ENCODE measurements at places on chromosomes 11 and 22.

DNA sequence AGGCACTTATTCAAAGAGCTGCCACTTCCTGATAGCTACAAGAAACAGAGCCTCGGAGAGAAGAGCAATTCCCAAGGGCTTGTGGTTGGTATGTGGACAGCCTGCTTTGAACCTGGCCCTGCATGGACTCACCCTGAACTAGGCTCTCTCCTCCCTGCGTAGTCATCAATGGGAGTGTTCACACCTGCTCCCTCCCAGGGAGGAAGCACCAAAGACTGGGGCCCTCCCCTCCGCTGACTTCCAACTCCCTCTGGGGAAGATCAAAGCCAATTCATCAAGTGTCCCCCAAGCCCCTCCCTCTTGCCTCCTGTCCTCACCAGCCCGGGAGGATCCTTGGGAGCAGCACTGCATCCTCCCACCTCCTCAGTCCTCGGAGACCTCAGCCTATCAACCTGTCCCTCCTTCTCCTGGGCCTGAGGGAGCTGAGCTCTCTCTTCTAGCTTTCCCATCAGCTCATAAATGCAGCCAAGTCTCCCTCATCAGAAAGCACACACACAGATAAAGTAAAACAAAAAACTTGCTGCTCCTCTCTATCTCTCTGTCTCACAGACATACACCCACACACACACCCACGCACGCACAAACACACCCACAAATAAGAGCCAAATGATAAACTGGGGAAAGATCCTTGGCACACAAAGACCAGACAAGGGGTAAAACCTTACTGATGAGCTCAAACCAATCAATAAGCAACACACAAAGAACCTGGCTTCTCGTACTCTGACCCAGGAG, 3.3 kb downstream of the A4GALT start:
- no peaks in the 10 kb centered on the region for H3K36me3 ChIP-seq
- DNase-seq = no peak
- no peak overlapping the region for H3K27ac ChIP-seq
- peaks cover 17% of the 10 kb centered on the region for H3K4me1 ChIP-seq
- H3K4me3 ChIP-seq = no peak overlapping the region

- H3K36me3 ChIP-seq = peaks cover 24% of the 10 kb centered on the region
- no peak for DNase-seq
- H3K4me1 ChIP-seq = no peaks in the 10 kb centered on the region
- H3K27ac ChIP-seq = no peak overlapping the region
- H3K27me3 ChIP-seq = no peaks in the 10 kb centered on the region
Observed at GRCh38 chr22:19398206-19398605, 33.3 kb downstream of the HIRA start.

DNA sequence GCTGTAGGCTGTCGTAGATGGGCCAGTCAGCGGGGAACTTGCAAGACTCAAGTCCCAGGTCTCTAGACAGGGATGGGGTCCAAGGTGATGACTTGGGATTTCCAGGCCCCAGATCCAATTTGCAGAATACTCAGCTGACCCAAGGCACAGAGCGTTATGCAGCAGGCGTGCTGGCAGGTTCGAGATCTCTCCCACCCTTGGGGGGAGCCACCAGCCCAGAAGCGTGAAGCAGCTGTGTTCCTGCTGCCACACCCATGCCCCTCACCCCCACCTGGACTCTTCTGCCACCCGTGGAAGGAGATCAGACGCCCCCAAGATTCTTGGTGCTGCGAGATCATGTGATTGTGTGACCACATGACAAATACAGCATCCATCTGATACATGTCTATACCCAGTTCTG, 142.6 kb downstream of the BRD1 start:
- H3K27me3 ChIP-seq = peaks cover 2% of the 10 kb centered on the region
- H3K4me3 ChIP-seq = no peak overlapping the region
- DNase-seq = no peak
- no peaks in the 10 kb centered on the region for H3K36me3 ChIP-seq

DNA sequence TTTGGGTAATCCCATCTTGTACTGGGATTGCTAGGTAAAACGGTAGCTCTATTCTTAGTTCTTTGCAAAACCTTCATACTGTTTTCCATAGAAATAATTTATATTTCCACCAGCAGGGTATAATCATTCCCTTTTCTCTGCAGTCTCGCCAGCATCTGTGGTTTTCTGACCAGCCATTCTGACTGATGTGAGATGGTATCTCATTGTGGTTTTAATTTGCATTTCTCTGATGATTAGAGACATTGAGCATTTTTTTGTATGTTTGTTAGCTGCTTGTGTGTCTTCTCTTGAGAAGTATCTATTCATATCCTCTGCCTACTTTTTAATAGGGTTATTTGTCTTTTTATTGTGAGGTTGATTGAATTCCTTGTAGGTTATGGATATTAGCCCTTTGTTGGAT, 220.9 kb downstream of the PGR start:
- H3K36me3 ChIP-seq = no peaks in the 10 kb centered on the region
- no peak for DNase-seq
- no peaks in the 10 kb centered on the region for H3K4me1 ChIP-seq
- no peak overlapping the region for H3K27ac ChIP-seq
- H3K4me3 ChIP-seq = no peak overlapping the region
- no peaks in the 10 kb centered on the region for H3K27me3 ChIP-seq

GRCh38 chr11:113134626-113135025, 173.4 kb downstream of the NCAM1 start:
- no peaks in the 10 kb centered on the region for H3K36me3 ChIP-seq
- no peak for DNase-seq
- H3K27me3 ChIP-seq = peaks cover 25% of the 10 kb centered on the region
- H3K27ac ChIP-seq = no peak overlapping the region

- H3K4me1 ChIP-seq = no peaks in the 10 kb centered on the region
- no peaks in the 10 kb centered on the region for H3K27me3 ChIP-seq
- H3K4me3 ChIP-seq = no peak overlapping the region
- H3K27ac ChIP-seq = no peak overlapping the region
Observed at GRCh38 chr11:114290503-114291235, 5.5 kb upstream of the NNMT start.
